ENCODE measurements at places on chromosomes 4 and X. TPM values are rescaled to one million over a fixed set of nuclear protein-coding genes. Genes with fewer than 3 reads are reported as not detected.

The HGFAC gene
- 1.5 TPM for polyA plus RNA-seq

The GRSF1 gene
- polyA plus RNA-seq, result 92.0 TPM

The PARM1 gene
- 58.6 TPM for polyA plus RNA-seq

The RS1 gene
- 0.15 TPM for polyA plus RNA-seq

The TKTL1 gene
- 0.33 TPM for polyA plus RNA-seq

The ZFYVE28 gene
- 1.7 TPM for polyA plus RNA-seq

The CDX4 gene
- not detected for polyA plus RNA-seq

The AKAP14 gene
- 0.76 TPM for polyA plus RNA-seq

GRCh38 chrX:77960567-77960966, 8.9 kb downstream of the PGAM4 start:
- DNase-seq, result no peak

GRCh38 chr4:76199664-76200211, 13.9 kb downstream of the SCARB2 start:
- DNase-seq, result no peak

DNA sequence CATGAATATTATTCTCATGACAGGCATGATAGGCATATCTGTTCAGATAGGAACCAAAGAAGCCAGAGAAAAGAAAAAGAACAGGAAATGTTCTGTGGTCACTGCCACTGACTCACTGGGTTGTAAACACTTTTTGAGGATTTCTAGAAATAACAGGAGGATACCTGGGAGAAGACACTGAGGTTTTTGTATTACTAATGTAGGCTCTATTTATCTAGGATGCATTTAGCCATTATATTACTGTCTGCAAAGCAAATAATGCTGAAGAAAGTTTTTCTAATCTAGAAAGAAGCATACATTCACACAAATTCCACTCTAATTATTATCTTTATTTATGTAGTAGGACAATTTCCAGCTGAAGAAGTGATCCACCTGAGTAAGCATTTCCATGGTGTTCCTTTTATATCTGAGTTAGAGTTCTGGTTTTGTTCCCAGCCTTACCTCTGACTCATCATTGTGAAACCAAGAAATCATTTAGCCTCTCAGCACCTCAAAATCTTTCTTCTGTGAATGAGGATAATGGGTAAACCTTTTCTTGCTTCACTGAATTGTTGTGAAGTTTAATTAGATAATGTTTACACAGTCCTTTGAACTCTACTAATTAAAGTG, 40.2 kb upstream of the EPGN start:
- DNase-seq, result no peak

DNA sequence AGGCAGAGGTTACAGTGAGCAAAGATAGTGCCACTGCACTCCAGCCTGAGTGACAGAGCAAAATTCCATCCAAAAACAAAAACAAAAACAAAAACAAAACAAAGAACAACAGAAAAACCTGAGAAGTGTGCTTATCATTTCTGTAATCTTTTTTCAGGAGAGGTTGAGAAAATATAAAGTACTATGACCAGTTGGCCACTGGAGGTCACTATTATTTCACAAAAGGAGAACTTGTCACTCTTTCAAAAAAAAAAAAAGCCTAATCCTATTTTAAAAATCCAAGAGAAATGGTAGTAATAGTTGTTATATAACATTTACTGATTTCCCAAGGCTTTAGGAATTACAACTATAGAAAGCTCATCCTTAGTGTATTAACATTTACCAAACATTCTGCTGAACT, 24.9 kb upstream of the RNF150 start:
- no peak for DNase-seq

DNA sequence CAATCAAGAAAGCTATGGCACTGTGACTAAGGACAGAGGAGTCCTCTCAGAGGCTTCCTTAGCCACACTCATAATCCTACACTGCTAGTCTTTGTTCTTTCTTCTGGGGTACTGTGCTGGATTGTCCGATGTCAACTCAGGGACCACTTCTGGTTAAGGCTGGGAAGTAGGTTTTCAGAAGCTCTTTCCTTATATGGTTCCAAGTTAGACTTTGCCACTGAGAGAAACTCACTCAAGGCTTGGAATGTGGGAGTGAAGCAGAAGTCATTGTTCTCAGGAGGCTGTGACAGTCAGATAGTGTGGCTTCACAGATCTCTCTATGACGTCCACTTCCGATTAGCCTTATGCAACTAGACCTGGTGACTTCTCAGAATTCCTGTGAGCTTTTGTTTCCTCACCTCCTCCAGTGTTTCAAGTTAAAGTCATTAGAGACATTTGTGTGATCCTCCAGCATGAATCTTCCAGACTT, 317.3 kb upstream of the F9 start:
- DNase-seq, result no peak

- DNase-seq, result no peak
These were observed 1.0 kb downstream of the LRP2BP start for GRCh38 chr4:185394568-185395237.

- no peak for DNase-seq
These were observed 55.3 kb upstream of the HPSE start for GRCh38 chr4:83389756-83390505.

- no peak for DNase-seq
These were observed 13.2 kb downstream of the SPOCK3 start for GRCh38 chr4:167221084-167221483.

DNA sequence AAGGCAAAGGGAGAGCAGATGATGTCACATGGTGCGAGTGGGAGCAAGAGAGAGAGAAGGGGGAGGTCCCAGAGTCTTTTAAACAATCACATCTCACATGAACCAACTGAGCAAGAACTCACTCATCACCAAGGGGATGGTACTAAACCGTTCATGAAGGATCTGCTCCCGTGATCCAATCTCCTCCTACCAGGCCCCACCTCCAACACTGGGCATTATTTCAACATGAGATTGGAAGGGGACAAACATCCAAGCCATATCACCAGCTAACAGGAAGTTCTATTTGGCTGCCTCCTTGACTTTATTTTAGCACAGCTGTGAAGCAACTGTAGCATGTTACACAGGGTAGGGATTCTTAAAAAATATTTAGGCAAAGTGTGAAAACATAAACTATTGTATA, 102.5 kb downstream of the DDIT4L start:
- no peak for DNase-seq

DNA sequence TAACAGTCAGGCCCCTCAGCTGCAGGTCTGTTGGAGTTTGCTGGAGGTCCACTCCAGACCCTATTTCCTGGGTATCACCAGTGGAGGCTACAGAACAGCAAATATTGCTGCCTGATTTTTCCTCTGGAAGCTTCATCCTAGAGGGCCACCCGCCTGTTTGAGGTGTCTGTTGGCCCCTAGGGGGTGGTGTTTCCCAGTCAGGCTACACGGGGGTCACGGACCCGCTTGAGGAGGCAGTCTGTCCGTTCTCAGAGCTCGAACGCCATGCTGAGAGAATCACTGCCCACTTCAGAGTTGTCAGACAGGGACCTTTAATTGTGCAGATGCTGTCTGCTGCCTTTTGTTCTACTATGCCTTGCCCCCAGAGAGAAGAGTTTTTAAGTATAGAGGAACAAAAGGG, 160.8 kb downstream of the DKK2 start:
- no peak for DNase-seq

GRCh38 chr4:80195441-80196140, 1.7 kb upstream of the PRDM8 start:
- no peak for DNase-seq

GRCh38 chr4:1030031-1030430, 18.6 kb downstream of the FGFRL1 start:
- no peak for DNase-seq

DNA sequence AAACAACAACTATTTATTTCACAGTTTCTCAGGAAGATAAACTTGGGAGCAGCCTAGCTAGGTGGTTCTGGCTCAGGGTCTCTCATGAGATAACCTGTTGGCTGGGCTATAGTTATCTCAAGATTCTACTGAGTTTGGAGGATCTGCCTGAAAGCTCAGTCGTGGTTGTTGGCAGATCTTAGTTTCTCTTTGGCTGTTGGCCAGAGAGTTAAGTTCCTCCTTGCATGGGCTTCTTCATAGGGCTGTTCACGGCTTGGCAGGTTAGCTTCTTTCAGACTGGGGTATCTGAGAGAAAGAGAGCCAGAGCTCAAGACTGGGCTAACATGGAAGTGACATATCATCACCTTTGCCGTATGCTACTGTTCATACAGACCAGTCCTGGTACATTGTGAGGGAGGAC, 28.7 kb downstream of the SEC24B start:
- DNase-seq, result no peak

GRCh38 chrX:71111141-71111843, at the start of gene IL2RG:
IL2RG (minus strand) TSS chrX:71111577; CDS start chrX:71111539, 38 bp downstream.
- no peak for DNase-seq

DNA sequence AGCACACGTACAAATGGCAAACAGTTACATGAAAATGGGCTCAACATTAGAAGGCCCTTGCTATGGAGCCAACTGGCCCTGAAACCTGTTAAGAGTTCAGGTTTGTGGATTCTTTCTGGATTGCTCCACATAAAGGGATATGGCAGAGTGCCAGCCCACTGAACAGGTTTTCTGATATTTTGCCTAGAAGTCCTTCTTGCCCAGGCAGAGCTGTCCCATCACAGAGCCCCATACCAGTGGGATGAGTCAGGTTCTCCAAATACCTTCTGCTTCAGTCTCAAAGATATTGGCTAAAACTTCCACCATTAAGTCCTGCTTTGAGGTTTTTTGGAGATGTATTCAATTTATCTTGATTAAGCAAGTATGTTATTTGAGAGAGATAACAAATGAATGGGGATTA, 146.8 kb upstream of the IL1RAPL2 start:
- DNase-seq, result no peak

GRCh38 chr4:68466751-68467150, 19.5 kb downstream of the TMPRSS11E start:
- DNase-seq, result no peak

DNA sequence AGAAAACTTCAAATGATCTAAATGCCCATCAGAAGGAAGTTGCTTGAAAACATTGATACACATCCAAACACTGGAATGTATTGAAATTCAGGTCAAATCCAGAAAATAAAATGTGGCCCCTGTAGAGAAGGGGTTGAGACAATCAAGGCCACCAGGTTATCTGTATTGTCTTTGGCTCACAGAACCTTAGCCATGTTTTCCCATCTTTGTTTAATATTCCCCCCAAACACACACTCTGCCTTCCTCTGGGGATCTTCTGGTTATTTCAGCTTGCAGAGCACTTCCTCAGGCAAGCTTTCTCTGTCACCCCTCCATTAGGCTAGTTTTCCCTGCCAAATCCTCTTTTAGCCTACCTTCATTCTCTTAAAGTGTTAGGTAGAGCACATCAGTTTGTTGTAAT, 30.5 kb downstream of the PAGE2 start:
- DNase-seq, result no peak

- DNase-seq, result no peak
These were observed 27.1 kb upstream of the NSUN7 start for GRCh38 chr4:40722576-40723161.

DNA sequence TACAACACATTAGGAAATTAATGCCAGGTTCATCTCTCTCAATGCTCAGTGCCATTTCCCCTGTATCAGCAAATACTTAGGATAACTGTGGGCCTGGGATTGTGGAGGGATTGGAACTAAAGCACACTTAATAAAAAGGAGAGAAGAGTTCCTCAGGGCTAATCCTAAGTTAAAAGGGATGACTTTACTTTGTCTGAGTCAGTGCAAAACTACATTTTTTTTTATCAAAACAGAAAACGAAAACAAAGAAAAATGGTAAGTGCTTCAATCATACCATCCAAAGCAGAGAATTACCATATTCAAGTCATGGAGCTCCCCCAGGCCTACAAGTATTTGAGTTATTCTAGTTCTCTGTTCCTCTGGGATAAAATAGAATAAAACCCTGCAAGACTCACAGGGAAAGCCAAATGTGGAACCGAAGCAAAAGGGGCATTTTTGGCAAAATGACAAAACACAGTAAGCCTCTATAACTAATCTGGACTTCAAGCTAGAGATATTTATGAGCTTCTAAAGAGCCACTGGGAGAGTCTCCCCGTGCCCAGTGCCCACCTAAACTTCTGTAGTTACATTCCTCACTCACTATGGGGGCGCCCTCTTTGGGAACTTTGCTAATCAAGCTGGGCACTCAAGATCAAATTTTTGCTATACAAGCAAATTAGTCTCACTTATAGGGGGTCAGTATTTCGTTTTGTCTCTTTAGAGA, 53.4 kb downstream of the PALLD start:
- no peak for DNase-seq

DNA sequence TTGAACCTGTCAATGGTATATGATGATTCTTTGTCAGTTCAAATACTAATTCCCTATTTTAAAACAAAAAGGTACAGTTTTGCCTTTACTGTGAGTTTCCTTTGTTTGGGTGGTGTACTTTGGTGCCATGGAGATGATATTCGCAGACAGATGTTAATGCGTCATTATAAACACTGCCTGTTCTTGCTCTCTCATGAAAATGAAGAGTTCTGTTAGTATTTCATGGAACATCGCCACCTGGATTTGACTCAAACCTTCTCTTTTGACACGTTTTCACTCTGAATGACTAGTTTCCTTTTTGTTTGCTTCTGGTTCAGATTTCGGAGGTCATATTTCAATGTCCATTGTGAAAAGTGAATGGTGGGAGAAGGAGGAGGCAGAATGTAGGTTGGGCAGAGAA, 6.9 kb upstream of the CTSO start:
- DNase-seq, result no peak

- DNase-seq, result no peak
These were observed 111.0 kb downstream of the ASB9 start for GRCh38 chrX:15158736-15159406.

GRCh38 chr4:114271031-114271430, 291.6 kb upstream of the ARSJ start:
- no peak for DNase-seq

Measured in left renal pelvis (tissue), 4 donors.